Mesothelial cell of epicardium (in vitro differentiated cells): ENCODE measurements at places on chromosomes 7 and 10.
A peak's percentile ranks its signal among the peaks of the same experiment; 100 is the strongest.

GRCh38 chr7:30896036-30896435, 15.6 kb upstream of the AQP1 start:
- H3K36me3 ChIP-seq = no peaks in the 10 kb centered on the region
- peaks cover 46% of the 10 kb centered on the region for H3K4me1 ChIP-seq
- no peaks in the 10 kb centered on the region for H3K27me3 ChIP-seq
- no peak for DNase-seq

- peaks cover 41% of the 10 kb centered on the region for H3K4me1 ChIP-seq
- H3K27me3 ChIP-seq = no peaks in the 10 kb centered on the region
- H3K36me3 ChIP-seq = peaks cover 3% of the 10 kb centered on the region
- H3K27ac ChIP-seq = peak overlapping the region; percentile 93
- DNase-seq = no peak
- no peak overlapping the region for H3K4me3 ChIP-seq
Measured at GRCh38 chr7:50751146-50751545, 31.6 kb downstream of the GRB10 start.

- no peak for DNase-seq
- no peaks in the 10 kb centered on the region for H3K27me3 ChIP-seq
- H3K27ac ChIP-seq = no peak overlapping the region
- no peak overlapping the region for H3K4me3 ChIP-seq
- H3K36me3 ChIP-seq = peaks cover 2% of the 10 kb centered on the region
- H3K4me1 ChIP-seq = peaks cover 9% of the 10 kb centered on the region
Measured at GRCh38 chr7:84700563-84701370, 486.1 kb downstream of the SEMA3D start.

- peaks cover 3% of the 10 kb centered on the region for H3K36me3 ChIP-seq
- DNase-seq = no peak
- H3K27me3 ChIP-seq = peaks cover 79% of the 10 kb centered on the region
- no peak overlapping the region for H3K27ac ChIP-seq
- H3K4me1 ChIP-seq = peaks cover 5% of the 10 kb centered on the region
- peak overlapping the region; percentile 59 for H3K4me3 ChIP-seq
Measured at GRCh38 chr10:132187430-132188138, 836 bp downstream of the DPYSL4 start.

- H3K4me3 ChIP-seq = no peak overlapping the region
- no peak overlapping the region for H3K27ac ChIP-seq
- peaks cover 20% of the 10 kb centered on the region for H3K4me1 ChIP-seq
- no peaks in the 10 kb centered on the region for H3K36me3 ChIP-seq
- no peak for DNase-seq
- no peaks in the 10 kb centered on the region for H3K27me3 ChIP-seq
Measured at GRCh38 chr10:109474261-109474660, 449.1 kb downstream of the XPNPEP1 start.

DNA sequence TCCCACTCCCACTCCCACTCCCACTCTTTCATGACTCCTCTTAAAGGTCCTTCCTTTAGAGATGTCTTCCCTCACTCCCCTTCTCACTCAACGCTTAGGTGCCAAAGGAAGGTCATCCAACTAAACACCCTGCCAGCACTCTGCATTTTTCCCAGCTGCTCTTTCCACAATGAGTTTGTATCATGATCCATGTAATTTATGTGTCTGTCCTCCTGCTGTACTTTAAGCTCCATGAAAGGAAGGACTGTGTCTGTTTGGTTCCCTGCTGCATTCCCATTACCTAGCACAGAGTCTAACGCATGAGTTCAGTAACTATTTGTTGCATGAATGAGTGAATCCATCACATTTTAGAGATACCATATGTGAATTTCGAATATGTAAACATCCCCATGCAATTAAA, 252.7 kb downstream of the KIF20B start:
- no peak overlapping the region for H3K4me3 ChIP-seq
- H3K27me3 ChIP-seq = no peaks in the 10 kb centered on the region
- peaks cover 18% of the 10 kb centered on the region for H3K4me1 ChIP-seq

GRCh38 chr7:122305475-122306319, 1.1 kb upstream of the FEZF1 start:
- peaks cover 99% of the 10 kb centered on the region for H3K27me3 ChIP-seq
- no peaks in the 10 kb centered on the region for H3K36me3 ChIP-seq
- H3K4me1 ChIP-seq = peaks cover 22% of the 10 kb centered on the region
- H3K27ac ChIP-seq = peak overlapping the region; percentile 56
- no peak for DNase-seq
- peak overlapping the region; percentile 64 for H3K4me3 ChIP-seq

DNA sequence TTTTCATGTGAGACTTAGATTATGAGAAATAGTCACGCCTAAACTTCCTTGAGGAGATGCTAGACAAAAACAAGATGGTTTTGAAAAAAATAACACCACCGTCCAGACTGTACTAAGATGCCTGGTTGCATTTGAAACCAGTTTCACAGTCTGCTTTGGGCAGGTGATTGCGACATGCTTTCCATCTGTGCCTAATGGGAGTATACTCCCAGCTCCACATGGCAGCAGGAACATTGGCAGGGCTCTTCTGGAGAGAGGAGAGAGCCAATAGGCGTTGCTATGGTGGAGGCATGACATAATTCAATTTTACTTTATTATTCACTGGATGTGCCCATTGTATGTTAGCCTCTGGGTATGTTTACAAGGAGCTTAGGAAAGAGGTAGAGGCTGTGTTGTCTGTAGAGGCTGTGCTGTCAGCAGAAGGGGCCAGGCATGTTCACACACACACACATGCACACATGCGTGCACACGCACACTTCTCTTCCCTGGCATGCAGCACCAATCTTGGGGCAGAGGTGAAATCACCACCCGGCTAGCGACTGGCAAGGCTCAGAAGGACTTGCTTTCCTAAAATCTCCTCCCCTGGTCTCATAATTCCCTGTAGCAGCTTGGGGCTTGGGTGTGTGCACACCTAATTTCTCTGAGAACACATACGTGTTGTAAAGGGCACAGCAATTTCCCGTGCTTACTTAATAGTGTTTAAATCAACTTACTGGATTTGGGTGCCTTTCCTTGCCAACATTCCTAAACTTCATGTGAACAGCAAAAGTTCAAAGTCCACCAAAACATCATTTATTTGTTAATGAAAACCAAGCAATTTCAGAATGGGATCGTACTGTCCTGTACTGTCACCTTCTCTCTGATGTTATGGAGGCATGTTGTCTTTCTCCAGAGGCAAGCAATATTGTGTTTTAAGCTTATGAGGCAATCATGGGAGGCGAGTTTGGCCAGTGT, 162.1 kb downstream of the TCF7L2 start:
- no peak overlapping the region for H3K27ac ChIP-seq
- peaks cover 25% of the 10 kb centered on the region for H3K4me1 ChIP-seq
- no peak overlapping the region for H3K4me3 ChIP-seq
- no peak for DNase-seq
- H3K27me3 ChIP-seq = no peaks in the 10 kb centered on the region

GRCh38 chr10:17237149-17237527, 9.1 kb downstream of the VIM start:
- H3K27ac ChIP-seq = no peak overlapping the region
- no peak overlapping the region for H3K4me3 ChIP-seq
- no peaks in the 10 kb centered on the region for H3K27me3 ChIP-seq
- H3K36me3 ChIP-seq = peaks cover 25% of the 10 kb centered on the region
- no peak for DNase-seq
- peaks cover 10% of the 10 kb centered on the region for H3K4me1 ChIP-seq

GRCh38 chr10:86668297-86669165, at the start of gene LDB3:
TSS of gene LDB3 (plus strand) at chr10:86668511. CDS start at chr10:86668692, 181 bp downstream.
- DNase-seq = no peak
- peaks cover 19% of the 10 kb centered on the region for H3K4me1 ChIP-seq
- H3K4me3 ChIP-seq = no peak within 1 kb of the TSS
- no peaks in the 10 kb centered on the region for H3K36me3 ChIP-seq
- H3K27me3 ChIP-seq = peaks cover 8% of the 10 kb centered on the region
- H3K27ac ChIP-seq = no peak within 1 kb of the TSS

DNA sequence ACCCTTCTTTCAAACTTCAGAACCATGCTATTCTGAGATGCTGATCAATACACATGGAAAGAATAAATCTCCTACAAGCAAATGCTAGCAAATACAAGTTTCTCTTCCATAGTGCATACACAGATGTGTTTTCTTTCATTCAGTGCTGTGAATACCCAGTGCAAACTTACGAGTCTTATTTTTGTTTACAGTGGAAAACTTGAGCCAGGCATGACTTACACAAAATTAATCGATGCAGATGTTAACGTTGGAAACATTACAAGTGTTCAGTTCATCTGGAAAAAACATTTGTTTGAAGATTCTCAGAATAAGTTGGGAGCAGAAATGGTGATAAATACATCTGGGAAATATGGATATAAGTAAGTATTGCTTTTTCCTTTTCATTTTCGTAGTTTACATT, 48.8 kb downstream of the PNLIPRP3 start:
- no peak for DNase-seq
- no peak overlapping the region for H3K4me3 ChIP-seq
- H3K27ac ChIP-seq = no peak overlapping the region
- peaks cover 4% of the 10 kb centered on the region for H3K4me1 ChIP-seq
- H3K27me3 ChIP-seq = peaks cover 15% of the 10 kb centered on the region

DNA sequence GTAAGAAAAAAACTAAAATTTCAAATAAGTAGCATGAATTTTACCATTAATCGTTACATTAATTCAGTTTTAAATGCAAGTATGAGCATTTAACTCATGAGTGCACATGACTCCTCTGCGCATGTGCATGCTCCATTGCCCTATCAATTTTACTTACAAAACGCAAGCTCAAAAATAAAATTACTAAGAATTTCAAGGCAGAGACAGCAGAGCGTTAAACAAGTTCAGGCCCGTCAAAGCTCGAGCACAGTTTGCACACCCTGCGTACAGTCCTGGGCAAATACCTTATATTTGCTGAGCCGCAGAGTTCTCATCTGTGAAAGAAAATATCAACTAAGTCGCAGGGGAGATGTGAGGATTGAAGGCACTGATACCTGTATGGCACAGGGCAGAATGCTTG, 373.6 kb downstream of the BBS9 start:
- H3K27ac ChIP-seq = no peak overlapping the region
- no peaks in the 10 kb centered on the region for H3K36me3 ChIP-seq
- DNase-seq = no peak
- H3K4me3 ChIP-seq = no peak overlapping the region
- peaks cover 11% of the 10 kb centered on the region for H3K4me1 ChIP-seq

GRCh38 chr10:110788620-110789385, 82.9 kb upstream of the PDCD4 start:
- H3K4me1 ChIP-seq = peaks cover 69% of the 10 kb centered on the region
- peaks cover 4% of the 10 kb centered on the region for H3K36me3 ChIP-seq
- peak overlapping the region; percentile 83 for H3K27ac ChIP-seq

GRCh38 chr7:44470135-44470479, 20.4 kb downstream of the NUDCD3 start:
- H3K4me1 ChIP-seq = peaks cover 41% of the 10 kb centered on the region
- peak overlapping the region; percentile 61 for H3K27ac ChIP-seq
- peaks cover 10% of the 10 kb centered on the region for H3K36me3 ChIP-seq
- DNase-seq = no peak

DNA sequence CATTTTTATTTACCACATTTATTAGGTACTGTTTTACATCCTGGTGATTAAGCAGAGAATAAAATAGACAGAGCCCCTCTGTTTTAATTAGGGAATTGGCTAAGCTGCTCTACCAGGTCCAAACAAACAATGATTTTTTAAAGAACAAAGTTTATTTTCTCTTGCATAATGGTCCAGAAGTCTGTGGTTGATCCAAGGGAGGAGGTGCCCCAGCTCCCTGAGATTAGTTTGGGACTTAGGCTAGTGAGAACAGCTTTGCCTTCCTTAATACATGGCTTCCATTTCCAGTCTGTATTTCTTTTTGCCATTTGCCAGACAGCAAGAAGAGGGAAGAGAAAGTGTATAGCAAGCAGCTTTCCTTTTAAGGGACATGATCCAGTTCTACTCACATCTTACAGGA, 2.9 kb upstream of the MIOS start:
- DNase-seq = no peak
- peaks cover 23% of the 10 kb centered on the region for H3K4me1 ChIP-seq
- H3K4me3 ChIP-seq = no peak overlapping the region

DNA sequence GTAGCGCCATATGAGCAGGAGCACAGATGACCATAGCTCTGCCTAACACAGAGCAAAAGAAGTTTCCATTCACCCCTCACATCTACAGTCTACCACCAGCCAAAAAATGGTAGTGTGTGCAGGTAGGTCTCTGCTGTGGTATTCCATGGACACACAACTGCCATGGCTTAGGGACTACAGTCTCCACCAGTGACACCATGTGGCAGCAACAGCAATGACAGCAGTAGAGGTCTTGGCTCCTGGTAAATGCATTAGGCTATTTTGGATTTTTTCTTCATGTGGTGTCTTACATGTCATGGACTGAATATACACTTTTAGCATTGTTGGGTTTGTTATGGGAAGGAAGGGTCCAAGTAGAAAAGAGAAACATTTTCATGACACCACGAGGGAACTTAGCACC, 70.1 kb upstream of the CABCOCO1 start:
- no peaks in the 10 kb centered on the region for H3K27me3 ChIP-seq
- H3K36me3 ChIP-seq = no peaks in the 10 kb centered on the region
- no peak overlapping the region for H3K4me3 ChIP-seq

- peaks cover 44% of the 10 kb centered on the region for H3K36me3 ChIP-seq
- H3K27me3 ChIP-seq = no peaks in the 10 kb centered on the region
- no peak for DNase-seq
- no peak overlapping the region for H3K4me3 ChIP-seq
Measured at GRCh38 chr7:85061456-85061855, 125.4 kb downstream of the SEMA3D start.

DNA sequence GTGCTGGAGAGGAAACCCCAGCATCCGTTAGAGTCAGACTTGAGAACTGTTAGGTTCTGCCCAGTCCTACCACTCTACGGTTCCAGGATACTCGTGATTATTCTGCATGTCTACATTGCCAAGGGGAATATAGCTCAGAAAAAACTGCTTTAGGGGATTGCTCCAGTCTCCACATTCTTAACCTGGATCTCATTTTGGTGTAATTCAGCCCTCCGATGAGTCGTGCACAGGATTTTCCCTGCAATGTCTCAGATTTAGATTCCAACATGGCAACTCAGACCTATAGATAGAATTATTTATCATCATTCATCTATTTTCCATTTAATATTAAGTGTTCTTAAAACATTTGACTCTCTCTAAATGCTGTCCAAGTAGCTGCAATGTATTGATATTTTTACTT, 121.1 kb upstream of the ZEB1 start:
- H3K27me3 ChIP-seq = peaks cover 2% of the 10 kb centered on the region
- no peak overlapping the region for H3K27ac ChIP-seq
- H3K4me1 ChIP-seq = no peaks in the 10 kb centered on the region
- DNase-seq = no peak
- no peak overlapping the region for H3K4me3 ChIP-seq
- no peaks in the 10 kb centered on the region for H3K36me3 ChIP-seq

DNA sequence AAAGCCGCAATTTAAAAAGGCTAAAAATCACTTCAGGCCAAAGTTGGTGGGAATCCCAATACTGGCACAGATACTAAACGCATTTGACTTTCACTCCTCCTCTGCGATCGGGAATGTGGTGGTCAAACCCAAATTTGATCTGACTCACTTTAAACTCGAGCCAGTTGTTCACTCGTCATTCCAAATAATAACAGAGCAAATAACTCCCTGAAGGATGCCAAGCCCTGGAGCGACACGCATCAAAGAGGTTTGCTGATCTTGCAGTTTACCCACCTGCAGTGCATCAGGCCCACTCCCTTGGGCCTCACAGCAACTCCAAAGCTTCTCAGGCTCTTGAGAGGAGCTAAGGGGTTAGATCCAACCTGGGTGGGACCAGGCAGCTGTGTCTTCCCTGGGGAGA, 12.2 kb downstream of the PTN start:
- H3K4me3 ChIP-seq = no peak overlapping the region
- H3K4me1 ChIP-seq = peaks cover 25% of the 10 kb centered on the region
- no peaks in the 10 kb centered on the region for H3K27me3 ChIP-seq
- no peak for DNase-seq
- no peak overlapping the region for H3K27ac ChIP-seq
